ENCODE measurements at places on chromosomes 16 and 17.

DNA sequence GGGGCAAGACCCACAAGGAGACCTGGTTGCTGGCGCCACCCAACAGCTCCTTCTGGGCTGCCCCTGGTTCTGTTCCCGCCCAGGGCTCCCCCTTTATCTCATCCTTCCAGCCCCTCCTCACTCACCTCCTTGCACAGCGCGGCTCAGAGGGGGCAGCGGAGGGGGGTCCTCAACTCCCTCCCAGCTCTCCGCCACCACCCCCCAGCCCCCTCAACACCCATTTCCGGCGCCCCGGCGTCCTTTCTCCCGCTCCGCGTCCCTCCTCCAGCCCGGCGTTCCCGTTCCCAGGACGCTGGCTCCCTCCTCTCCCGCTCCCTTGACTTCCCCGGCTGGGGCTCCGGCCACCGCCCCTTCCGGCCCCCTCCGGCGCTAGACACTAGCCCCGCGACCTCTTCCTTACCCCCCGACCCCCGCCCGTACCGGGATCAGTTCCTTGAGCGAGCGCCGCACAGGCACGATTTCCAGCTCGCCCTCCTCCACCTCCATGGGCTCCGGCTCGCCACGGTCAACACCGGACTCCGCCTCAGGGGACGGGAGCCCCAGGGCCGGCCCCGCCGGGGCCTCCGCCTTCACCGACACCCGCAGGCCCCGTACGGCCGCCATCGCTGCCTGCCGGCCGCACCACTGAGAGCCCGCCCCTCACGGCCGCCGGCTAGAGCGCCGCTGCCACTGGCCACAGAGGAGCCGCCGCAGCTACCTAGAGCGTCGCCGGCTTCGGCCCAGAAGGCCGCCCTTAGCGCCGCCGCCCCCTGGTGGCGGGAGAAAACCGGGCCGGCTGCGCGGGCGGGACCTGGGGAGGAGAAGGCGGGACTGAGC is at the start of gene NCBP3:
Gene NCBP3, minus strand, starts transcription at position 626 of the 816 bp plus-strand sequence. Its CDS starts 23 bp downstream, at position 603.
- peak; percentile 59 for DNase-seq

DNA sequence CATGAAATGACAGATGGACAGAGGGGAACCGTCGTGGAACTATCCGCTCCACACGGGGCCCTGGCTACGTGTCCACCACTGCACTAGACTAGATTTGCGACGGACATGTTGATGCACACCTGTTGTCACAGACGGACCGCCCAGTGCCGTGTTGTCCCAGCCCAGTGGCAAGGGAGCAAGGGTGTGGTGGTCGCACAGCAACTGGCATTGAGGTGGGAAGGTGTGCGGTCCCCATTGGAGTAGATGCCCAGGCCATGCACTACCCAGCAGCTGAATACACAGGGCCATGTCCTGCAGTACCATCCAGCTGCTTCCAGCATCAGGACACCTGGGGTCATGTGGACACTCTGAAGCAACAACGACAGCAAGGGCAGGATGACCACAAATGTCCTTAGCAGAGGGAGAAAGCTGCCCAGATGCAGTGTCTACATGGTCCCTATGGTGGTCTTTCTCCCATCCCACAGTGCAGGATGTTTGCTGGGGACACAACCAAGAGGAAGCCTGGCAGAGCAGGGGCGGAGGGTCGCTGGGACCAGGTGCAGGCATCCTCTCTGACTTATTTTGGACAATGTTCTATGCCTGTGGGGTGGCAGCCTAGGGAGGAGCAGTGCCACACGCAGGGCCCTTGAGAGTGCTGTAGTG is 8.8 kb downstream of the FOXF1 start:
- no peak for DNase-seq

DNA sequence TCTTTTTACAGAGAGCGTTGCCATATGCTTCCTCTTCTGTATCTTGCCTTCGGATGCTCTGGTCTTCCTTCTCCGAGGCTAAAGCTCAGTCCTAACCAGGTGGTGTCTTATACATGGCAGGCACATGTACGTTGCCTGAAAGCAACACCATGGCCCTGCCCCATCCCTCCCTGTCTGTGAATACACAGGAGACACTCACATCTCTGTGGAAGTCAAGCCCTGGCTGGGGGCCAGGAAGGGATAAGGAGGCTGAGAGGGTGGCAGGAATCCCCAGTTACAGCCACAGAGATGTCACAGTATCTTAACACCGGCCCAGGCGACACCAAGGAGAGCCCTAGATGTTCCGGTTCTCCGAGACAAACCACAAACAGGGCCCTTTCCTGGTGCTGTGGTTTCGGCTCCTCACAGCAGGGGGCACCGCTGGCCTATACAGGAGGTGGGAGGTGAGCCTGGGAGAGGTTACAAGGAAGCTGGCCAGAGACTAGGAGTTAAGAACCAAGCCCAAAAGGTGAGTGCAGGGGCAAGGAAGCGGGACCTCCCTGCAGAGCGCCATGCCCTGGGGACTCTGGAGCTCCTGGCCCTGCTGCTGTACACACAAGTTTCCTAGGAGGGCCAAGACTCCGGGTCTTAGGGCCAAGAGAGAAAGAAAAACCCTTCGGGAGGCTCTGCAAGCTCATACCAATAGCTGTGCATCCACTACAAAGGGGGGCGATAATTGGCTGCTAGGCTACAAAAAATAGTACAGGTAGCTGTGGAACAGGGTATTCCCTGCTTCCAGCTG is 41.7 kb downstream of the SRL start:
- DNase-seq = no peak

DNA sequence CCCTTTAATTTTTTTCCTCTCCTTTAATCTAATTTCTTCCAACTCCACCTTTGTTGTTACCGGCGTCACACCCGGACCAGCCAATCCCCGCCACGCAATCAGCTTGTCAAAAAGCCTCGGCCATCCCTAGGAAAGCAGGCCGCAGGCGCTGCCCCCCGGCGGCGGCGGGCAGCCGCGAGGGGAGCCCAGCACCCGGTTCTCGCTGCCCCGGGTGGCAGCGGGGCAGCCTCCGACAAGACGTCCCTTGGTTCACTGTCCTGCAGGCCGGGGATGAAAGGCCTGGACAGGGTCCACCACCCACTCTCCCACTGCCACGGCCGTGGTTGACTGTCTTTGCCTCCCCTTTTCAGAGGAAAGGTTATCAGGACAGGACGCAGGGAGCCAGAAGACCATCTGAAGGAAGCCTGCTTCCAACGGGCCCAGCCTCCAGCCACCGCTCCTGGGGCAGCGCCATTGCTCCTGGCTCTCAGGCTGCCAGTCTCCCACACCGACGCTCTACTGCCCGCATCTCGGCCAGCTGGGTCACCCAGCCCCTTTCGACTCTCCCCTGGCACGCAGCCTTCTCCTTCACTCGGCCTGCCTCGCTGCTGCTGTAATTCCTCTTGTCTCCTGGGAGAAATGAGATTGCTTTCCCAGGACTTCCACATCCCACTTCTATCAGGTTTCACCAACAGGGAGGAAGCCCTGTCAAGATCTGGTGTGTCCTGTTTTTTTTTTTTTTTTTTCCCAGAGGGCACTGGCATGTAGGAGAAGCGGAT is 2.8 kb upstream of the UBTF start:
- DNase-seq = no peak

DNA sequence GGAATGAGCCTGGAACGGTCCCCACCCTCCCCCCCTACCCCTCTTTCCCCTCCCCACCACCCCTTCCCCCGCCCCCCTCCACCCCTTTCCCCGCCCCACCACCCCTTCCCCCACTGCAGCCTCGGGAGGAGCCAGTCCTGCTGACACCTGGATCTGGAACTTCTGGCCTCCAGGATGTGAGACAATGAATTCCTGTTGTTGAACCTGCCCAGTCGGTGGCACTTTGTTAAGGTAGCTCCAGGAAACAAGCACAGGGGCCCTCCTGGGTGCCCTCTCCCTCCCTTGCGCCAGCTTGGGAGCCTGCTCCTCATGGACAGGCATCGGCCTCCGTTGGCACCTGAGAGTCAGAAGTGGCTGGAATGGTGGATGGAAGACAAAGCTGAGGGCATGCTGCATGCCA is 152.4 kb upstream of the FOXF1 start:
- no peak for DNase-seq

GRCh38 chr16:51666074-51666473 is 515.0 kb upstream of the SALL1 start:
- no peak for DNase-seq

- no peak for DNase-seq
Observed at GRCh38 chr16:30699615-30700099, 686 bp downstream of the SRCAP start.

DNA sequence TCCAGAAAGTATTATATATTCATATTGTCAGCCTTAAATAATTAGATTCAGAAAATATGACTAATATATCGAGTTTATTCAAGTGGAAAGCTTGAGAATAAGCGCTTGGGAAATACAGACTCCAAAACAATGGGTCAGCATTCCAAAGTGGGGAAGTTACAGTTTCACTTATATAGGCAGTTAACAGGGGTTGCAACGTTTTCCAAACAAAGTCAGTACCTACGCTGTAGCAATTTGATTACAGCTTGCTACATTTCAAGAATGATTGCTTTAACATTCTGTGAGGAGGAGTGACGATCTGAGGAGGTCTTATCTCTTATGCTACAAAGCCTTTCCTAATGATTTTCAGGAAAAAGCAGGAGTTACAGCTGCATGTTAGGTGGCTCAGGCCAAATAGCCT is 34.2 kb upstream of the HS3ST3A1 start:
- no peak for DNase-seq

- no peak for DNase-seq
Observed at GRCh38 chr17:63382136-63382535, 64.0 kb downstream of the CYB561 start.

GRCh38 chr17:27498615-27499309 is 42.5 kb downstream of the KSR1 start:
- no peak for DNase-seq

DNA sequence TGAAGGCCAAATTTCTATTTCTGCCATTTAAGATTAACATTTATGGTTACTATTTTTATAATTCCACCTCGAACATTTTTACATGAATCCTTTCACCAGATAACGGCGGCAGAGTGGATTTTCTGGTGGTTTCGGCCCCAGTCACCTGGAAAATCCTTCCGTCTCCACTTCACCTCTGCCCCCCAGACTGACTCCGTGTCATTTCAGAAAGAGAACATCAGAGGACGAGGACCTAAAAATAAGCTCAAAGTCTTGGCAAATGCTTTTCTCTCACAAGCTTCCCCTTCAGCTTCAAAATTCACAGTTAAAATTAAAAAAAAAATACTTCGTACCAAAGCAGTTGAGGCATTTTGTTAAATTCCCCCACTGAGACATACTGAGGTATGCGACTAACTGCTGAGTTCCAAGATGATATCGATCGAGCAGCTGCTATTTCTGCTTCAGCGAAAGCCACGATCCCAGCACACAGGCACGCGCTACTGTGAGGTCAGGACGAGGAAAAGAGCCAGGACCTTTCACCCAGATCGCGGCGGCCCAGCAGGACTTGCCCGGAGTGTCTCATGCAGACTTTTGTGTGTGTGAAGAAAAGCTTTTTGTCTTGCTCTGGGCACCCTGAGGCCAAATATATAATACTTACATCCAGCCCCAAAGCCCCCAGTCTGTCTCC is 36.8 kb downstream of the ASPA start:
- DNase-seq = no peak

DNA sequence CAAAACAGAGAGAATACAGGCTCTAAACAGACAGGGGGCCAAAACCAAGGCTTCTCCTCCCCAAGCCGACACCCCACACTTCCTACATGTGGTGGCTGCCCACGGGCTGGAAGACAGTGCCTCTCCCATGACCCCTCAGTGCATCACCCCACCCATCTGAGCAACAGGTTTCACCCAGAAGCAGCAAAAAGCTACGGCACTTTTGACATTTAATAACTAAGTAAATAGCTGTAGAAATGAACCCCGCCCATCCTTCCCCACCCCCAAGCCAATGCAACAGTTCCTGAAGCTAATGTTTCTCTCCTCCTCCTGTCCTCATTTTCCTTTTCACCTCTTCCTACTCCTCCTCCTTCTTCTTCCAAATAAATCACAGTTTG is 9.9 kb upstream of the SOX9 start:
- no peak for DNase-seq

DNA sequence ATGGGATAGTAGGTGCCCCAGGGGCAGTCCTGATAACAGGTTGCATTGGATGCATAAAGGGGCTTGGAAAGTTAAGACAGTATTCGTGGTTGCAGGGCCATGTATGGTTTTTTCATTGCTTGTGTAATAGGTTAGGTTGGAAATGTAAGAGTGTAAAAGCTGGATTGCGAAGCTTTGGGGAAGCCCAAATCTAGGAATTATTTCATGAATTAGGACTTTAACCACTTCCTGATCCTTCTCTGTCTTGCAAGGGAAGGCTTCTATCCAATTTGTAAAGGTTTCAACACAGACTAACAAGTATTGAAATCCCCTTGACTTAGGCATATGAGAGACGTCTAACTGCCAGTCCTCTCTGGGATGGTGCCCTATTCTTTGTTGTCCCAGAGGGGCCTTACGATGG is 7.8 kb upstream of the CCL17 start:
- DNase-seq = no peak

DNA sequence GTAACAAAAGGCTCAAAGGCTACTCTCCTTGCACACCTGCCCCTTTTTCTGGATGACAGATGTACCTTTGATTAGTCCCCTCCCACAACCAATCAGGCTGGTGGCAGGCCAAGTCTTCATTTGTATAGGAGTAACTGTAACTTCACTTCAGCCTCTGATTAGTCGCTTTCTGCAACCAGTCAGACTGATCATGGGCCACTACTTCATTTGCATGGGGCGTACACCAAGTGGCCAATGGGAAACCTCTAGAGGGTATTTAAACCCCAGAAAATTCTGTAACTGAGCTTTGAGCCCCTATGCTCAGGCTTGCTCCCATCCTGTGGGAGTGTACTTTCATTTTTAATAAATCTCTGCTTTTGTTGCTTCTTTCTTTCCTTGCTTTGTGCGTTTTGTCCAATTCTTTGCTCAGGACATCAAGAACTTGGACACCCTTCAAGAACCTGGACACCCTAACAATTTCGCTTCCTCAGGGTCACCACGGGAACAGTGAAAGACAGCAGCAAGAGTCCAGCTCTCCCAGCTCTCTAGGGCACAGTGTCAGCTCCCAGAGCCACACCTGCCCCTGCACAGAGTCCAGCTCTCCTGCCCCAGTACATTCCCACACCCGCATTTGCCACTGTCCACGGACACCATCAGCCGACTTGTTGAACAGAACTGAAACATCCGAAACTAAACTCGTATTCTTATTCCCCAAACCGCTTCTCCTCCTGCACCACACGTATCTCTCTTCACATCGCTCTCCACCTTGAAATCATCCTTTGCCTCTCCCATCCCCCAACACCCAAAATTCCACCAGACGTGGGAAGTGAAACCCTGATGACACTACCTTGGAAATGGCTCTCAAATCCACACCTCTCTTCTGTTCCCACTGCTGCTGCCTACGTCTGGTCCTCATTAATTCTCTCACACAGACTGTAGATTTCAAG is 53.4 kb downstream of the ABCC12 start:
- DNase-seq = no peak

DNA sequence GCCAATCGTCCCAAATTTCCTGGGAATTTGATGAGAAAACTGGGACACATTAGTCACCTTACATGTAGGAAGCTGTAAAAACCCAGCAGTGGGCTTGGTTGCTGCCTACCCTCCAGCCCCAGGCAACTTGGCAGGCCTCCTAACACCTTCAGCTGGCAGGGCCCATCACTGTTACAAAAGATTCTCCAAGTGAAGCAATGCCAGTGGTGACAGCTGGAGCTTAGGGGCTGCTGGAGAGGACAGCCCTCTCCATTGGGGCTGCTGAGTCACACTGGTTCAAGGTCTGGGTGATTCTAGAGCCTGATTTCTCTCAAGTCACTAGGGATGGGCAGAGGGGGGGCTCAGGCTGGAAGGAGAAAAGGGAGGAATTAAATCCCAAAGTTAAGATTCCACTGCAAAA is 180.6 kb downstream of the COPRS start:
- DNase-seq = no peak

GRCh38 chr16:76207270-76207669 is 69.9 kb upstream of the CNTNAP4 start:
- DNase-seq = no peak

All from epithelial cell of prostate (primary cell).